ENCODE measurements at places on chromosomes 2 and 18.

DNA sequence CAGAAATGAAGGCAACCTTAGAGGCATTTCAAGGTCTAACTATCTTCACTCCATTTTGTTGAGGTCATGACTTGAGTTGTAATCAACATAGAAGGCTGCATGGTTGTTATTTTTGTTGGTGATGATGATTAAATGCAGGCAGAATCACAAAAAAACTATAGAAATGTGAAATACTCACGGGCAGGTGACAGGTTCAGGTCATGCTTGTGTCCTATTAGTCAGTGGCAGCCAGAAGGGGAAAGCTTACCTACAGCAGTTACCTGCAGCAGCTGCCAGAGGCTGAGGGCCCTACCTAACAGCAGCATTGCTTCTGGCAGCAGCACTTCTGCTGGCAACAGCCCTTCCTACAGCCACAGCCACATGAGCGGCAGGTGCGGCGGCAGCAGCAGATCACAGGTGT is 394 bp downstream of the SCYGR3 start:
- no peak for DNase-seq

DNA sequence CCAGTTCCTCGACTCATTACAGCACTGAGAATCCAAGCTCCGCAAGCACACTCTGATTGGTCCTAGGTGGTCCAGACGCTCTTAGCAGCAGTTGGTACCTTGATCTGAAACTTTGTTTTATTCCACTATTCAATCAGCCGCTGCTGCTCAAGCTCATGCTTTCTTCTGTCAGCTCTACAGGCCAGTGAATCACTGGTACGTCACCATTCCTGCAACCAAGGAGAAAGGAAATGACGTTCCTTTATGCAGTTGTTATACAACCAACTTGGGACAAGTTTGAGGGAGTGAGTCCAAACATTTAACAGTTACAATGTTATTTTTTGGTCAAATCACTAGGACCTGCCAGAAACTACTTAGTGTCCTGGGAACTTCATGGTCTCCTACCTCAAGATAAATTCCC is 398.8 kb upstream of the TMEFF2 start:
- DNase-seq, result no peak

- no peak for DNase-seq
Observed at GRCh38 chr2:545711-546650, 131.2 kb downstream of the TMEM18 start.

DNA sequence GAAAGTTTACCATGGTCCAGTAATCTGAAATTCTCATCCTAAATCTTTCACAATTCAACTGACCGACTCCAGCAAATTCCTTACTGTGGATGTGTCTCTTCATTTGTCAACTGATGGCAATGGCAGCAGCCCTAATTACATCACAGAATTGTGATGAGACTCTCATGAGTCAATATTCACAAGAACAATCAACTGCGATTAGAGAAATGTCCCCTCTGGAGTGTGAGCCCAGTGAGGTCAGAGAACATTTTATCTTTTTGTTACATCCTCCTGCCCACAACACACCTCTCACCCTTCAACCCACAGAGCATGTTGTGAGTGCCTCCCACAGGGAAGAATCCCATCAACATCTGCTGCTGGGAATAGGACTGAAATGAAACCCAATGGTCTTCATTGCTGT is 73.6 kb downstream of the CD226 start:
- DNase-seq, result no peak

GRCh38 chr2:49162151-49162550 is 7.8 kb upstream of the FSHR start:
- DNase-seq, result no peak

GRCh38 chr2:160294889-160295288 is 94.8 kb upstream of the ITGB6 start:
- DNase-seq, result no peak

GRCh38 chr18:41599466-41599865 is 355.6 kb upstream of the PIK3C3 start:
- DNase-seq, result no peak

DNA sequence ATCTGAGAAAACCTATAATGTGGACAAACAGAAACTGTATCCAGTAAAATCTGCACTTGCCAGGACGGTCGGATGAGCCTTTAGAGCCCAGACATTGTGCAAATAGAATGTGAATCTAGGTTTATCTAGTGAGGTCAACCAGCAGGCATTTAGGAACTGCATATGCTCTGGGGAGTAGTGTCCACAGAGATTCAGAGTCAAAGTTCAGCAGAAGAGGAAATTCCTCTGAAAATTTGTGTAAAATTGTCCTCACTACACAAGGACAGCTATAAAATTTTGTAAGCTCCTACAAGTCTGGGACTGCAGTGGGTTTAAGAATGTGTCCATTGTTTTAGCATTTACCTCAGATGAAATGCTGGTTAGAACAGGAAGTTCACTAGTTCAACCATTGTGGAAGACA is 9.8 kb upstream of the NDUFV2 start:
- no peak for DNase-seq

GRCh38 chr18:79195716-79196683 is 126.8 kb downstream of the ATP9B start:
- no peak for DNase-seq
